ENCODE measurements at places on chromosomes 4 and X.

DNA sequence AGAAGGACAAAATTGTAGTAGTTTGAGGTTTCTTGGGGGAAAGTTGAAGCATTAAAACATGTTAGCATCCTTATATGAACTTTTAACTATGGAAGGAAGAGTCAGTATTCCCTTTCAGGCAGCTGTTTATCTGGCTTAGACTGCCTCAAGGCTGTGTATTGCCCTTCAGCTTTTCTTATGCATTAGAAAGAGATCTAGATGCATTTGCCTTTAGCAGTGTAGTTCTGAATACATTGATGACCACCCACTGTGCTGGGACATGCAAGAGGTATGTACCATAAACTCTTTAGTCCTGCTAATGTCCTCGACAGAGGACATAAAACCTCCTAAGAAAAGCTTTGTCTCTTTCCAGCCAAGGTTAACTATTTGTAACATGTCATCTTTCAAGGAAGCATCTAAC lies 2.9 kb downstream of the FAM200B start:
- no peak for DNase-seq

GRCh38 chr4:67581208-67581857 lies 22.8 kb downstream of the STAP1 start:
- peak; percentile 43 for DNase-seq

- DNase-seq, result no peak
Measured at GRCh38 chr4:173252024-173252935, 81.9 kb downstream of the HMGB2 start.

- DNase-seq, result no peak
Measured at GRCh38 chr4:35464964-35465528, 779.3 kb downstream of the ARAP2 start.
